RPMI8226 (cell line): ENCODE measurements at places on chromosomes 1 and 21.
A peak's percentile ranks its signal among the peaks of the same experiment; 100 is the strongest.

DNA sequence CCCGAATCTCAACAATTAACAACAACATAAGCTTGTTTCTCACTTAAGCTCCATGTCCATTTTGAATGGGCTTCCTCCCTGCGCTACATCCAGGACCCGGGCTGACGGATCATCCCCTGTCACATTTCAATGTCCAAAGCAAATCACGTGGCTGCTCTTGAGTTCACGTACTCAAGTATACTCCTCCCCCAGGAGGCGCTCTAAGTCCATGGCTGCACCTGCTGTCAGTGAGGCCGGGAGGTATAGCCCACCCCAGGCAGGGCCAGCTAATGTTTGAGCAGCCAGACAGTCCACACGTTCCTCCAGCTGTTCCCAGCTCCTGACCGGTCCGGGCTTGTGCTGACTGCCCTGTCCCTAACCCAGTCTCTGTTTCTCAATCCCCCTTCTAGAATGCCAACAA, 220.8 kb downstream of the SLC35F3 start:
- DNase-seq, result peak; percentile 39

GRCh38 chr21:38140207-38140903, 116.4 kb upstream of the KCNJ15 start:
- DNase-seq, result no peak

- DNase-seq, result peak; percentile 24
Measured at GRCh38 chr1:150429805-150430204, 57.4 kb upstream of the TARS2 start.

DNA sequence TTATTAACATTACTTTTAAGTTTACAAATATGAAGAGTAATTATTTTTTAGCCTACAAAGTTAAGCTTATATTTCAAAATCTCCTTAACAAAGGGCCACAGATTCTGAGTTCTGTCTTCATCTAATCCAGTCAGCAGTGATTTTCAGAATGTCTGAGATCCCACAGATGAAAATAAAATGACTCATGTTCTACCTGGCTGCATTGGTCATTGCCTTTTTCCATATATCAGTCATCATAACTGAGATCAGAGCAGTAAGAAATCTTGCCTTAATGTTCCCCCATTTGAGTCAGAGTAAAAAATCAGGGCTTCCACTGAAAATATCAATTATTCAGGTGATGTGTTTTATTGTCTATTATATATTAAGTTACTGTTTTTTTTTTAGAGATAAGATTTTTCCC, 416.1 kb downstream of the MRPL39 start:
- DNase-seq, result no peak

GRCh38 chr1:21509351-21510112, at the start of gene ALPL:
Gene ALPL (plus strand): TSS chr1:21509423. CDS start chr1:21554082, 44,659 bp downstream.
- DNase-seq, result no peak

- DNase-seq, result no peak
Measured at GRCh38 chr1:207742850-207743555, 8.9 kb upstream of the CD46 start.

GRCh38 chr1:214402613-214403083, 121.7 kb downstream of the SMYD2 start:
- DNase-seq, result no peak

DNA sequence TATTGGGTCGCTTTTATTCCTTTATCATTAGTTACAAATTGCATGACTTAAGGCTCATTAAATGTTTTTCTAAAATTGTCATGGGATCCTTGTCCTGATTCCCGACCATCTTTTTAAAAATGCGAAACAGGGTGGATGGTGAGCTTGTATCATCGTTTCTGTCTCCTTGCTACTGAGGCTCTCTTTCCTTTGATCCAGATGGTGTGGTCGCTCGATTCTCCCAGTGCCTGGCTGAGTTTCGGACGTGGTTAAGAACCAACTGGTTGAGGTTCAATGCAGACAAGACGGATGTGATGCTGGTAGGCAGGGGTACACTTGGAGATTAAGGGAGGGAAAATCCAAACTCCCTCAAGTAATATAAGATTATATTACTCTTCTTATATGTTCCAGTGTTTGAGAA, 1.2 kb downstream of the MIER1 start:
- peak; percentile 53 for DNase-seq

GRCh38 chr1:166974647-166975345, 544 bp downstream of the ILDR2 start:
- peak; percentile 23 for DNase-seq

DNA sequence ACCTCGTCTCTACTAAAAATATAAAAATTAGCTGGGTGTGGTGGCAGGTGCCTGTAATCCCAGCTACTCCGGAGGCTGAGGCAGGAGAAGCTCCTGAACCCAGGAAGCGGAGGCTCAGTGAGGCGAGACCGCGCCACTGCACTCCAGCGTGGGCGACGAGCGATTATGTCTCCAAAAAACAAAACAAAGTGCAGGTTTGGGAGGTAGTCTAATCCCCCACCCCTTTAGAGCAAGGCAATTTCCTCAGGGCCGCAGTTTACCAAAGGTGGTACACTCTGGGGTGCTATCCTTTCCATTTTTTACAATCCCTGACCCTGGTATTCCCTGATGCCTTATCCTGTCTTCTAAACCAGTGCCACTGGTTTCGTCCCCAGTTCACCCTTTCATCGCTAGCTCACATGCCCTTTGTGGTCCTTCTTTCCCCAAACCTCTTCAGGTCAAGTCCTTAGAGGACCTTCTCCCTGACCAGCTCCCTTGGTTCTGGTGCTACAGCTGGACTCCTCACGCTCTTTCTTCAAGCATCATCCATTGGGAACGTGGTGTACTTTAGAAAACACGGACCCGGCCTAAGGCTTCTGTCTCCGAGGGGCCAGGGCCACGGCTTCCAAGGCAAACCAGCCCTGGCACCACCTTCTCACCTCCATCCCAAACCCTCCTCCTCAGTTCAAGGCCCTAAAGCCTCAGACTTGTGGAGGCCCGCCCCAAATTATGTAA, 873 bp downstream of the IFT25 start:
- peak; percentile 43 for DNase-seq

GRCh38 chr1:26520339-26520738, 9.2 kb upstream of the RPS6KA1 start:
- no peak for DNase-seq

GRCh38 chr1:101283443-101283842, 46.6 kb downstream of the S1PR1 start:
- DNase-seq, result no peak

GRCh38 chr21:33937931-33938339, 22.3 kb upstream of the ATP5PO start:
- DNase-seq, result no peak

DNA sequence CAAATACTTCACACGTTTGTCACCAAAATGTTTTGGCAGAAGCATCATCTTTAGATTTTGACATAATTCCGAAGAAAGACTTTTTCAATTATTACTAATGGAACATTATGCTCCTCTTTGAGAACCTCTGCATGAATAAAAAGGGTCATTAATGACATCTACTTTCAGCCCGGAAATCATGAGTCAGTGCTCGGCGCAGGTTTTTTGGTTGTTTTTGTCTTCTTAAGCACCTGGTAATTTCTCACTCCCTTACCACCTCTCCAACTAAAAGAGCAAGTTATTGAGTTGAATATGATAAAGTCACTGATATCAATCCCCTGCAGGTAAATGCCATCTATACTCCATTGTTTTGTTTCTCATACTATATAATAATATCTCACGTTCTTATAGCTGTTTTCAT, 113.0 kb upstream of the PBX1 start:
- DNase-seq, result peak; percentile 63

DNA sequence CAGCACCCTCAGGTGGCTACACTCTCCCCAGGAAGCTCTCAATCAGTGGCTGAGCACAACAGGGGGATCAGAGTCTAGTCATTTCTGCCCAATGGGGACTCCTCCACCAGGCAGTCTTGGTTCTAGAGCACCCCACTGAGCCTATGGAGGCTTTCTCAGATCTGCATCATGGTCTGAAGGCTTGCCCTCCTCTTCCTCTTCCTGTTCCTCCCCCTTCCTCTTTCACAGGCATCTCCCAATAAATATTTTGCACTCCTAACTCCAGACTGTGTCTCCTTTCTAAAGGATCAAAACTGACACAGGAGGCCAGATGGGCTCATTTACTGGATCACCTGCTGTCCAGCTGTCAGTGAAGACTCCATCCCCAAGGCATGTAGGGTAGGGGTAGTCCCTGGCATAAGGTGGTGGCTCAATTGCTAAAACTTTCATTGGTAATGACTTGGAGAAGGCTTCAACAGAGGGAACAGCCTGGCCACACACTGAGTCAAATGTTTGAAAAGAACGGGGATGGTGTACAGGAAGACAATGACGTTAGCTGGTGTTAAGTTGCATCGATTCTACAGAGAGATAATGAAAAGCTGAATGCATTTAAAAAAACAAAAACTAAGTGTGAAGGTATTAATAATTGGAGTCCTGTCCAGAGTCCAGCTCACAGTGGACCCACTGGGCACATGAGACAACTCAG, 84.2 kb upstream of the SLC2A1 start:
- no peak for DNase-seq

DNA sequence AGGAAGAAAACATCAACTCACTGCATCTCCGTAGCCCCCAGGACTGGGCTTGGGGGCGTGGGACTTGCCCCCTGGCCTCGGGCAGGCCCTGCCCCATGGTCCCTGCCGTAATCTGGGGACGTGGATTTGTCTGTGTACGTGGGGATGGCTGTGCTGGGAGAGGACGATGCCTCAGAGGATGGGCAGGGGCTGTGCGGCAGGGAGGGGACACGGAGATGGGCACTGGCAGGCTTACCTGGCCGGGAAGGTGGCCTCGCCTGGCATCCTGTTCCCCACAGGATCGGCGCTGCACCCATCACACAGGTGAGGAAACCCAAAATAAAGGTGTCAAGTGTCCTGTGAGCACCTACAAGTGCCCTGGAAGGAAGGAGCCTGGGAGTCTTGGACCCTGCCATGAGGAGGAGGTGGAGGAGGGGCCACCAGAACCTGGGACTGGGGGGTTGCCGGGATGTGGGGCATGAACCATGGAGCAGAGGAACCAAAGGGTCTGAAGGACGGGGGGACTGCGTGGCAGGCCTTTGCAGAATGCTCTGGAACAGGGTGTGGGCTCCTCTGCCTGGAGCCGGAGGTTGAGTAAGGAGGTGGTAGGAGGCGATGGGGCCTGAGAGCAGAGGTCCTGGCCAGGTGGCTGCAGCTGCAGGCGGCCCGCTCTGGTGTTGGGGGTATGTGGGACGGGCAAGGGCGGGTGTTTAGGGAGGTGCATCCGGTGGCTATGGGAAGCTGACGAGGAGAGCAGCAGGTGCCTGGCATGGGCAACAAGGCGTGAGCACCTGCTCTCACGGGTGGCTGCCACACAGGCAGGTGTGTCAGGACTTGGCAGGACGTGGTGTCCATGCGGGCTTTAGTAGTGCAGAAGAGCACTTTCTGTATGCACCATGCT, 27.8 kb upstream of the LRRC3 start:
- peak; percentile 95 for DNase-seq

DNA sequence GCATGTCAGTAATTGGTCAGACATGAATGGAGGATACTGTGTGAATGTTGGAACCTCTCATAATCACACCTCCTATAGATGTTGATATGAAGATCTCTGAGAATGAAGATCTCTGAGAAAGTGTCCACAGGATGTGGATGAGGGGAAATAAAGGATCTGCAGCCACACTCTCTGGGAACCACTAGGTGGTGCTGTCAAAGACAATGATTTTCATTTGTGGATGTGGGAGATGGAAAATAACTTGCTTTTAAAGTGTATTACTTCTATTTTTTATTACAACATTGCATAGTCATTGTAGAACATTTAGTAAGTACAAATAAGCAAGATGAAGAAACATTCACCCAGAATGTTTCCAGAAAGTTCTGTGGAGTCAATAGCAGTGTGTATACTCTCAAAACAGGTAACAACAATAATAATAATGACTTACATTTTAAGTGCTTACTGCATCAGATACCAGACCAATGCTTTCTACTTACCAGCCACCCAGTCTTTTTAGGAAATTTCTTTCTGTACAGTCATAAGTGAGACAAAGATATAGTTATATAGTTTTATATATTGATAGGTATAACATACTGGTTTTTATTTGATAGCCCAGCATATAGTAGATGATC, 128.2 kb downstream of the ATG4C start:
- peak; percentile 25 for DNase-seq

DNA sequence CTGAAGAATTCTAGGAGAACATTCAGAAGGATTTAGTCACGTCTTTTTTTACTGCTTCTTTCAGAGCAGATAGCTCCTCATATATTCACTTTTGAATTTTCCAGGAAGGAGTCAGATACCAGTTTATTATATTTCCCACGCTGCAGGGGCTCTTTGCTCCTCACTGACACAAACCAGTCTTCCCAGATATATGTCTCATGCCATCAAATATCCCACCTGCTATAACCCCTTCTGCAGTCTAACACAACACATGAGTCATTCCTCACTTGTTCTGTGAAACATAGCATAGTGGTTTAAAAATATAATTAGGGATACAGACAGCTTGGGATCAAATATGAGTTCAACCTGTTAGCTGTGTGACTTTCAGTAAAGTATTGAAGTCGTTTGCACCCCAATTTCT, 251.7 kb upstream of the DPYD start:
- DNase-seq, result no peak

DNA sequence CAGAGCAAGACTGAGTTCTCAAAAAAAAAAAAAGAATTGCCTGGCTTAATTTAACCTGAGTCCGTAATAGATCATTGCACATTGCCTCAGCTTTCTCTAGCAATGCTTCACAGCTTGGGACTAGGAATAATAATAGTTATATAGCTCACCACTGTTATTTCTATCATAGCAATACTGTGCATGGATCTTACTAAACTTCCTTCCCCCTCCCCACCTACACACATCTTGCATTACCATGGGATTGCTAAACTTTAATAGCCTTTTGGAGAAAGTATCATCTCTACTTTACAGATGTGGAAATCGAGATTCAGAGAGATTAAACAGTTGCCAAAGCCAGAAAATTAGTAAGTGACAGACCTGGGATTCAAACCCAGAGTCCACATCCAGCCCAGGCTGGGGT, 99.4 kb downstream of the ATP5PO start:
- no peak for DNase-seq

- DNase-seq, result no peak
Measured at GRCh38 chr1:52238887-52239707, 97.2 kb downstream of the ZFYVE9 start.

DNA sequence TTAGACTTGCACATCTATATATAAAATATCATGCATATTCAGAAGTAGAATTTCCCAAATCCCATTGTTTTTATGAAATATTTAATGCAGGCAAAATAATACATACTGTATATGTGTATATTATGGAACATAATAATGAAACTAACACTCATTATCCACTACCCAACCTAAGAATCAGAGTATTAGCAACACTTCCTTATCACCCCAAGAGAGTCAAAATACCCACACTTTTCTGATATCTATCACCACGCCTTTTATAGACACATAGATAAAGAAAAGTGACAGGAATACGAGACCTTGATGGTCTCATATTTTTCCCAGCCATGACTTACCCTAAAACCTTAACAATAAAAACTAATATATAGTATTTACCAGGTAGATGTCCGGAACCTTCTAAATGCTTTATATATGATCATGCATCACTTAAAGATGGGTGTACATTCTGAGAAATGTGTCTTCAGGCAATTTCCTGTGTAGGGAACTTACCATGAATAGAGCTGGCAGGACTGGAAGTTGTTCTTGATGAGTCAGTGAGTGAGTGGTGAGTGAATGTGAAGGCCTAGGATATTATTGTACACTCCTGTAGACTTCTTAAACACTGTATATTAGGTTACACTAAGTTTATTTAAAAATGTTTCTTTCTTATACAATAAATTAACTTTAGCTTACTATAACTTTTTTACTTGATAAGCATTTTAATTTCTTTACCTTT, 45.5 kb downstream of the TNFSF4 start:
- DNase-seq, result no peak

- DNase-seq, result no peak
Measured at GRCh38 chr1:215824245-215824644, 257.1 kb downstream of the KCTD3 start.
